ENCODE measurements at places on chromosomes 11 and 22.

DNA sequence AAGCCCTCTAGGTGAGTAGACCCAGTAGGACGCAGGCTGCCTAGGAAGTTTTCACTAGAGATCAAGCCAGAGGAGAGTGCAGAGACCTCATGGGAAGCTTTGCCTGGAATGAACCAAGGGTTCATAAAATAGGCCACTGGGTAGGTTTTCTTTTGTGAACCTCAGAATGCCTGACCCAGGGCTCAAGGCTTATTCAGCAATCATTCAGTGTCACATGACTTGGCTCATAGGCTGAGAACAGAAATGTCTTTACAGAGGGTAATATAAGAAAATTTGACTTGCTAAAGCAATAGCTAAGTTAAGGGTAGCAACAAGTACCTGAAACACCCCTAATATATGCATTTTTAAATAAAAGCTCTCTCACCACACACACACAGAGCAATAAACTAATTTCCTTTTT, 132.6 kb downstream of the RAB38 start:
- no peak for DNase-seq

GRCh38 chr11:74672956-74673692, 58.1 kb downstream of the CHRDL2 start:
- DNase-seq, result no peak

DNA sequence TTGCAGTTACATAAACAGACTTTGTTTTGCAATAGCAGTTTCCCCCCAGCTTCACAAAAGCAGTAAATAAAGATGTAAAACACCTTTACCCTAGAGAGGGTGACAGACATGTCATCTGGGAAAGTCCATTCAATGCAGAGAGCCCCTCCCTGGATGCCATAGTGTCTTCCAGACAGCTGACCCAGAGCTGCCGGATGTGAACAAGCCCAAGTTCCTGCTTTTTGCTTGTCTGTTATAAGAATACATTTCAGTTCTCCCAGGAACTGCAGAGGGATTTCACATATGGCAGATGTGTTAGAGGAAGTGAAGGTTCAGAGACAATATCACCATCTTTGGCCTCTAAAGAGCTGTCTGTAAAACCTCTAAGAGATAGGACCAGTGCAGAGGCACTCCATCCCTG, 48.9 kb downstream of the RELT start:
- DNase-seq, result peak; percentile 12

- no peak for DNase-seq
These were observed 50.8 kb downstream of the PISD start for GRCh38 chr22:31611061-31611760.

All from Kasumi-1 (cell line).